ENCODE measurements at places on chromosomes 13 and 19.
A peak's percentile ranks its signal among the peaks of the same experiment; 100 is the strongest.

DNA sequence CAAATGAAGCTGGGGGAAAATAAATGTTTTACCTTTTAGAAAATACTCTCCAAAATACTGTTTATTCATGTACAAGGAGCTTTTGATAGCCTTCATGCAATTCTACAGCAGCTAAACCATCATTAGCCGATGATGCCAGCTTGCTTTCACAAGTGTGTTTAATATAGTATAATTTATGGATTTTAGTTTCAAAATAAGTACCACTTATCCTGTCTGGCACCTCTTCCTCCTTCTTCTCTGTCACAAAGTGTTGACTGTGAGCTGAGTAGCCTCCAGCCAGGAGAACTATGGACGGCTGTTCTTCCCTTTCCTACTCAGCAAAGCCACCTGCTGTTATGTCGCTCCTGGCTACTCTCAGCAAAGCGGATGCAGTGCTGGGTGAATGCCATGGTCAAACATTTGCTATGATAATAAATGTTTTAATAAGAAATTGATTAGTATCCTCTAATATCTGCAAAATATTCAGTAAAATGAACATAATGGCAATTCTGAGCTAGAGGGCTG is 238.2 kb downstream of the LIG4 start:
- DNase-seq: no peak

DNA sequence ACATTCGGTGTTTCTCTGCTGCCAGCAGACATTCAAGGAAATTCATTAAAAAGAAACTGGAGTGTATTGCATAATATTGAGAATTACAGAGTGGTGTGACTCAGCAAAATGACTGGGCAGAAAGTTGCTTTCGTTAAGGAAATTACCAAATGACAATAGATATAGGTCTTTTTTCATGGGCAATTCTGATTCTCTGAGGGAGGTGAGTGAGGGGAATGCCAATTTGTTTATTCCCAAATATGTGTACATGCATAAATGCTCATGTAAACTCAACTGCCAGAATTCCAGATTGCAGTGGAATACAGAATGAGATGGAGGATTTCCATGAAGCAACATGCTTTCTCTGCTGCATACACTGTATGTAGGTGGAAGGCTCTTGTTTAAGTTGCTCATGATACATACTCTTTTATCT is 1730.1 kb downstream of the SLITRK5 start:
- no peak for DNase-seq

DNA sequence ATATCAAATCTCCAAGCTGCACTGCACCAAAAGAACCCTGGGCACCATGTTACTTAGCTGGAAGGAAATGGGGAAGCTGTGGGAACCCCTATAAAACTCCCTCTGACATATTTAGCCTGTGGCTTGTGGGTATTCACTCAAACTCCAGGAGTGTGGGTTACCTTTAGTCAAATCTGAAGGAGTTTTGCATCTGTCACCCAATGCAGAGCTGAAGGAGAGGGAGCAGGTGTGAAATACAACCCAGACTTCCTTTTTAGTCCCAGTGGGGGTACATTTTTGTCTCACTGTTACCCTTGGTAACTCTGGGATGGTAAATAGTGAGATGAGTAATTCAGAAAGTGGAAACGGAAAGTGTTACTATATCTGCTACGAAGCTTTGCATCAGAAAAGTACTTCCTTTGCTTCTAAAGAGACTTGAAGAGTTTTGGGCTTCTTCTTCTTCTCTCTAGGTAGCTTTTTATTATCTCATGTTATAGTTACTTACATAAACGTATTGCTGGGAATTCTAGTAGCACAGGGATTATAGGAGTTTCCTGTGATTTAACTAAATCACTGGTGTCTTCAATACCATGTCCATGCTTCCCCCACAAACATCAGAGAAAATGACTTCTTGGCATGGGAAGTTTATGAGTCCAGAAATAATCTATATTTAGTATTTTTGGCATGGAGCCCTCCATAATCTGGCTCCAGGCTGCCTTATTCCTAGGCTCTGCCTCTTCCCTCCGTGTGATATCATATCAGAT is 105.9 kb downstream of the AKAP11 start:
- DNase-seq: peak; percentile 29

DNA sequence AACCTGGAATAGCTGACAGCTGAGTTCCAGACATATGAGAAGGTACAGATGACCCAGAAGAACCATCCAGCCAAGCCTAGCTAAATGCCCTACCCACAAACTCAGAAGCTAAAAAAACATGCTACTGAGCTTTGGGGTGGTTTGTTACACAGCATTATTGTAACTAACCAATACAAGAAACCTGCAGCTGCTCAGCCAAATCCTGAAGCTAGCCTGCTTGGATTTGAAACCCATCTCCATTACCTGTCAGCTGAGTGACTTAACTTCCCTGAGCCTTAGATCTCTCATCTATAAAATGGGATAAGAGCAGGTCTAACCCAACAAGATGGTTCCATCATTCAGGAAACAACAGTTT is 25.0 kb downstream of the TEX101 start:
- no peak for DNase-seq

- DNase-seq: no peak
These were observed 277.2 kb downstream of the NALCN start for GRCh38 chr13:101139081-101139480.

GRCh38 chr13:91946498-91947070 is 548.2 kb downstream of the GPC5 start:
- DNase-seq: no peak

- no peak for DNase-seq
These were observed 630.3 kb downstream of the GPC5 start for GRCh38 chr13:92028695-92029094.

DNA sequence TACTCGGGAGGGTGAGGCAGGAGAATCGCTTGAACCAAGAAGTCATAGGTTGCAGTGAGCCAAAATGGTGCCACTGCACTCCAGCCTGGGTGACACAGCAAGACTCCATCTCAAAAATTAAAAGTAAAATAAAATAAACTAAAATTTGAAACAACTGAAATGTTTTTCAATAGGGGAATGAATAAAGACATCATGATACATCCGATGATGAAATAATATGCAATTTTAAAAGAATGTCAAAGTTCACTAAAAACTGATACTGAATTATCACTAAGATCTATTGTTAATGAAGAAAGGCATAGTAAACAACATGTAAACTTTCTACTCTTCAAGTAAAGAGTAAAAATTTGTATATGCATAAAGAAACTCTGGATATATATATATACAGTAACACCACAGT is 8.5 kb downstream of the CARD8 start:
- no peak for DNase-seq

DNA sequence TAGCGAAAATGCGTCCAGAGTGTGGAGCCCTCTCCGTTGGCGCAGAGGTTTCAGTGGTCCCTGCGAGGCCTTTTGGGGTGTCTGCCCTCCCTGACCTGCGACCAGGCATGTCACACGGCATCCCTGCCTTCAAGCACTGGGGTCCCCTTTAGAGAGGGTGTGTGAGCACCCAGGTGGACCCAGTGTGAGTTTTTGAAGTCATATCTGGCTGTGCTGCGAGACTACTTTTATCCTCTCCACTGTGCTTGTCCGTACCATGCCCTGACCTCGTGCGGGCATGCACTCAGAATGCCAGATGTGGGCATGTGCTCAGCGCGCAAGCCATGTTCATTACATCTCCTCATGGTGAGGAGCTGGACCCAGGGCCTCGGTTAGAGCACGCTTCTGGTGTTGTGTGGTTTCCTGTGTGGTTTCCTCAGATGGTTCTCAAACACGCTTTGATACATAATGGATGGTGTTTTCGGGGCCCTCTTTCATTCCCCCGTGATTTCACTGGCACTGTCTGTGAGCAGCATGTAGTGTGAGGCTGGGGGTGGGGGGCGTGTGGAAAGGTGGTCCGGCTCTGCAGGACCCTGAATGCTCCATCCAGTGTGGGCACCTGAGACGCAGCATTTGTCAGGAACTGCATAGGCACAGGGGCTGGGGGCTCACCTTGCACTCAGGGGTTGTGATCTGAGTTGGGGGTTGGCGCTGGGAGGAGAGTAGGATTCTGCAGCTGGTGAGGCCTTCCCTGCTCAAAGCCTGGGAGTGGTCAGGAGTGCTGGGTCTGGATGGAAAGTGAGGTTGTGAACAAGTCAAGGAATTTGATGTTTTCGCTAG is 2.3 kb downstream of the TFDP1 start:
- no peak for DNase-seq

DNA sequence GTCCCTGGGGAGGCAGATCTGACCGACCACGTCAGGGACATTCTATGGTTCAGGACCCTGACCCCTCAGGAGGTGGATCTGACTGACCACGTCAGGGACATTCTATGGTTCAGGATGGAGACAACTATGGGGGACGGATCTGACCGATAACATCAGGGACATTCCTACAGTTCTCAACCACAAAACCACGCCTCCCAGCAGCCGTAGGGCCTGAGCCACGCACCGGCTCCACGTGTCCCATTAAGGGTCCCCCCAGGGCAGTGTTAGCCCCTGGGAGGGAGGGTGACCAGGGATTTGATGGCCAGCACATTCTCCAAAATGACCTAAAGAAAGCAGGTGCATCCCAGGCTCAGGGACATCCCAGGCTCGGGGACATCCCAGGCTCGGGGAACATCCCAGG is 49.0 kb upstream of the C13orf46 start:
- DNase-seq: no peak

DNA sequence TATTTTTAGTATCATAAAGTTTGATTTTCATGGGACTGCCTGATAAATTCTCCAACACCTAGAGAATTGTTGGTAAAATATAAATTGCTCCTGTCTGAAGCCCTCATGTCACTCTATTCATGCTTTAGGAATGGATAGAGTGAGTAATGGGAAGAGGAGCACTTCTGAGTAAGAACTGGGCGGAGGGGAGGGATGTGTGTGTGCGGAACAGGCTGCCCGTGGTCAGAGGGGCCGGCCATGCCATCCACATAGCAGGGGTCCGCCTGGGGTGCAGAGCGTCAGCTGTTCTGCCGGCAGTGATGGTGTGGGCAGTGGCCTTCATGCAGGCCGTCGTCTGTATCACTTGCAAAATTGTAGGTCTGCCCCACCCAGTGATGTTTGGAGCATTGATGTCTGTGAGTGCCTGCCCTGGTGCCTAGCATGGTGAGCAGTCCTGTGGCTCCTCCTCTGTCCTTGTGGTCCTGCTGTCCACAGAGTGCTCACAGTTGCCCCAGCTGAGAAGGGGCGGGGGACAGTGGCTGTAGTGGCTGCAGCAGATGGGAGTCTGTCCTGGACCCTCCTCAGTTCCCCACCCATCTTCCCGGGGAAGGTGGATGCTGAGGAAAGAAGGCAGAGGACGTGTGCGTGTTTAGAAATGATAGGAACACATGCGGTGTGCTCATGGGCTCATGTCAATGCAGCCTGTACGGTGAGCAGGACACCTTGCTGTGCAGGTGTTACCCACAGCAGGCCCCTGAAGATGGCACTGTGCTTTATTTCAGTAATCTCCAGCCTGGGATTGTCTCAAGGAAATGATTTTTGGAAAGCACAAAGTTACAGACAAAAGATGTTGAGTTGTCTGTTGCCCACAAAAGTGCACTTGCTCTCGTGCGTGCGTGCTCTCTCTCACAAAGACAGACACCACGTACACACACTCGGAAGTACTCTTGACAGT is 49.4 kb upstream of the TEX29 start:
- DNase-seq: no peak

GRCh38 chr19:38185562-38185961 is 38.5 kb downstream of the DPF1 start:
- no peak for DNase-seq

DNA sequence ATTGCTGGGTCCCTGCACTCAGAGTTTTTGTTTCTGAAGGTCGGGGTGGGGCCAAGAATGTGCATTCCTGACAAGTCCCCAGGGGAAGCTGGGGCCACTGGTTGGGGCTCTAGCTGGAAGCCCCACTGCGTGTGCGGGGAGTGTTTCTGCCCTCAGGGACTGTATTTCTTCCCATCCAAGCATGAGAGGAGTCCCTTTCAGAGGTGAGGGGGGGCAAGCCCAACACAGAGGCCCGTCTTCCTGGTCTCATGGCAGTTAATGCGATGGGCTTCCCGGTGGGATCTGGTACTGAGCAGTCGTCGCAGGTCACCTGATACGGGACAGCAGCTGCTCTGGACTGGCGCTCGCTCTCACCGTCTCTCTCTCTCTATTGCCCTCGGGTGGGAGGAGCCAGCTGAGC is 50.4 kb downstream of the GPR12 start:
- DNase-seq: no peak

DNA sequence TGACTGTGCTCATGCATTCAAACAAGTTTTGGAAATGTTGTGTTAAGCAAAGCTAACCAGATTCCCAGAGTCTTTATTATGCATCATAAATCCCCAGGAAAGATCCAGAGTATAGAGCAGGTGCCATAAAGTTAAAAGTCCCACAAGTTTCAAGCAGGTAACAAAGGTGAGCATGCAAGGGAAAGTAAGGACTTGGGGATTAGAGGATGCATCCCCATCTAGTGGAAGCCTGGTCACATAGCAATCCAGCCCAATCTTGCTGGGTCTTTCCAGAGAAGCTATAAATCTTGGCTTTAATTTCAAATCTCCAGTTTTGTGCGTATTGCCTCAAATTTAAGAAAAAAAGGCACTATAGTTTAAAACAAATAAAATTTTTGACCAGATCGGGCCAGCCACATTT is 72.7 kb downstream of the ZNF254 start:
- no peak for DNase-seq

- DNase-seq: no peak
These were observed 687.4 kb downstream of the DIAPH3 start for GRCh38 chr13:59476366-59476765.

- DNase-seq: peak; percentile 14
These were observed 39.3 kb downstream of the EFNA2 start for GRCh38 chr19:1324806-1325567.

GRCh38 chr13:84570831-84571230 is 688.6 kb upstream of the SLITRK1 start:
- no peak for DNase-seq
